ENCODE measurements at places on chromosomes 12 and 14.

DNA sequence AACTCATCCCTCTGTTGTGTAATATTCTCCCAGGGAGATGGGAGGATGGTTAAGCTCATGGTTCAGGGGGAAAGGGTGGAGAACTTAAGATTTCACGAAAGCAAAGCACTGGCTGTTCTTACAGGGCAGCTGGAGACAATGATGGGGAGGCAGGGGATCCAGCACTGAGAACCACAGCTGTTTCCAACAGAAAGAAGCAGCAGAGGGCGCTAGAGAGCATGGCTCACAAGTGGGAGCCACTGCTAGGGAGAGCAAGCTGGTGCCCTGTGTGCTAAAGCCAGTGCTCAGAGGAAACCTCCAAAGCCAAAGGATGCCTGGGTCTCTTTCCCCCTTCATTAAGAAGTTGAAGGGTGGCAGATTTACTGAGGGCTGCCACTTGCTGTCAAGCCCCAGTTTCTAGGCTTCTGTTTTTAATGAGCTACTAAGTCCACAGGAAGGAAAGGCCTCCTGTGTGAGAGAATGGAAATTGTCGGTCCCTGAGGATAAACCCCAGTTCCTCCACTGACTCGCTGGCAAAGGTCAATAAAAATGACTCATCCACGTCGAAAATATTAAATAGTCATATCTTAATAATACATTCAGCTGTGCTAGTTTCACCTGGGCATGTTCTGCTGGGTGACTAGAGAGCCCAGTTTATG lies 199.7 kb downstream of the ANO2 start:
- DNase-seq, result peak; percentile 67

- DNase-seq, result peak; percentile 30
Measured at GRCh38 chr12:29072631-29073030, 76.4 kb upstream of the FAR2 start.

DNA sequence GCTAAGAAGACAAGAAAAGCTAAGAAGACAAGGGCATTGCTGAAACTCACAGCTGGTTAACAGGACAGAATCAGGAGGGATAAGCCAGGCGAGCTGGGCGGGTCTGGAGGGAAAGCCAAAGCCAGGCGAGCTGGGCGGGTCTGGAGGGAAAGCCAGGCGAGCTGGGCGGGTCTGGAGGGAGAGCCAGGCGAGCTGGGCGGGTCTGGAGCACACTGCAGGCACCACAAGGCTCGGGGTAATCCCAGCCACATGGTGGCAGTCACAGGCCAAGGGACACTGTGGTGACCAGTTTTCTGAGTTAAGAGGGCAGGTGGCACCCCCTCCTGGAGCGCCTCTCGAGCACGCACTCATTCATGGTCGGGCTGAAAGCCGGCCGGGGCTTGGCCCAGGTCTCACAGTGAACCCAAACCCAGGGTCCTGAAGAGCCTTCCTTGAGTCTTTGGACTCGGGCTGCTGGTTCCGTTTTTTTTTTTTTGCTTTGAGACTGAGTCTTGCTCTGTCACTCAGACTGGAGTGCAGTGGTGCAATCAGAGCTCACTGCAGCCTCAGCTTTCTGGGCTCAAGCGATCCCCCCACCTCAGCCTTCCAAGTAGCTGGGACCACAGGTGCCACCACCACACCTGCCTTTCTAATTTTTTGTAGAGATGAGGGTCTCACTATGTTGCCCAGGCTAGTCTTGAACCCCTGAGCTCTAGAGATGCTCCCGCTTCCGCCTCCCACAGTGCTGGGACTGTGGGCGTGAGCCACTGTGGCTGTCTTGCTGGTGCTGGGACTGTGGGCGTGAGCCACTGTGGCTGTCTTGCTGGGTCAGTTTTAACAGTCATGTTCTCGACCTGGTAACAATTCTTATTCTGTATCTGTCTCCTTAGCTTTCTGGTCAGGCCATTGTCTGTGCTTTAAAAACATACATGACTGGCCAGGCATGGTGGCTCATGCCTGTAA lies 40.2 kb downstream of the HSP90AA1 start:
- DNase-seq, result peak; percentile 48

DNA sequence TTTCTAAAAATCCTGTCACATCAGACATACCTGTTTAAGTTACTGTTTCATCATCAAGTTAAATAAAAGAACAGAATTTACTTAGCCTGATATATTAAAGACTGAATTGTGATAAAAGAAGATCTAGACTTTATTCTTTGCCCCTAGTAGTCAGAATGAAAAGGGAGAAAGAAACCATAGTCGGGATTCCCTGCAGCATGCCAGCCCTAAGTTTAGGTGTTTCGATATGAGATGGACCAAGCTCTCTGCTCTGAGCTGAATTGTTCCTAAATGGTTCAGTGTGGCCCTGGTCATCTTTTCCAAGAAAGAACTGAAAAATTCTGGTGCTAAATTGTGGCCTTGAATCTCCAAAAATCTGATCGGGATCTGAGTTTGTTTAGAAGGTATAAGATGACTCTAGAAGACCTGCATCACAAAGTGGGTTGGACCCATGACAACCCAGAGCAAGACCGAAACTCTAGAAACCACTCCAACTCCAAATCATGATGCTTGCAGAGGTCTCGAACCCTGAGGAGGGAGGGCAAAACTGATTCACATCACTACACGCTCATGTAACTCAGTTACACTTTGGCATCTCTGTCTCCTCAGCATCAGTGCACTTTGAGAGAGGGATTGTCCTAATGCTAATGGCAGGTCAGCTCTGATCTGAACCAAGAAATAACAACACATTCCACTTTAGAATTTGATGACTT lies 15.7 kb downstream of the PTGER2 start:
- DNase-seq, result no peak

GRCh38 chr12:27981874-27982273 lies 9.3 kb upstream of the PTHLH start:
- DNase-seq, result peak; percentile 66
